Stimulated activated CD8-positive, alpha-beta memory T cell treated with anti-CD3 and anti-CD28 coated beads, Interleukin-15, amount 100 ng/mL, for 4 hours (primary cell): ENCODE measurements at places on chromosomes 4 and X.

GRCh38 chr4:156595041-156595440 lies 376.6 kb downstream of the PDGFC start:
- DNase-seq = no peak

GRCh38 chrX:7390441-7390840 lies 242.5 kb upstream of the PUDP start:
- no peak for DNase-seq

GRCh38 chr4:5654791-5655190 lies 53.6 kb downstream of the EVC2 start:
- no peak for DNase-seq

- DNase-seq = no peak
Measured at GRCh38 chrX:120697053-120697452, 67.2 kb upstream of the C1GALT1C1 start.

GRCh38 chr4:6541789-6542188 lies 33.2 kb upstream of the MAN2B2 start:
- no peak for DNase-seq

- no peak for DNase-seq
Measured at GRCh38 chr4:2438822-2439718, 20.3 kb downstream of the CFAP99 start.

- no peak for DNase-seq
Measured at GRCh38 chr4:165454426-165454825, 75.6 kb downstream of the CPE start.

DNA sequence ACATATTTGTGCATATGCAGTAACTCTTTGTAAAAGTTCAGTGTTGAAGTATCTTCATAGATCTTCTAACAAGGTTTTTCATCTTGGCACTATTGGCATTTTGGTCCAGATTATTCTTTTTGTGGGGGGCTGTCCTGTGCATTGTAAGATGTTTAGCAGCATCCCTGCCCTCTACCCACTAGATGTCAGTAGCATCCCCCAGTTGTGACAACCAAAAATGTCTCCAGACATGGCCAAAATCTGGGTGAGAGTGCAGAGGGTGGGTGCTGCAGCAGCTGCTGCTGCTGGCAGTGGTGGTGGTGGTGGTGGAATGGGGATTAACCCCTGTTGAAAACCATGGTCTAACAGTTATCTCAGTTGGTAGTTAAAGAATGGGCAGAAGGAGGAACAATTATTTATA lies 370.0 kb downstream of the GPAT3 start:
- no peak for DNase-seq

DNA sequence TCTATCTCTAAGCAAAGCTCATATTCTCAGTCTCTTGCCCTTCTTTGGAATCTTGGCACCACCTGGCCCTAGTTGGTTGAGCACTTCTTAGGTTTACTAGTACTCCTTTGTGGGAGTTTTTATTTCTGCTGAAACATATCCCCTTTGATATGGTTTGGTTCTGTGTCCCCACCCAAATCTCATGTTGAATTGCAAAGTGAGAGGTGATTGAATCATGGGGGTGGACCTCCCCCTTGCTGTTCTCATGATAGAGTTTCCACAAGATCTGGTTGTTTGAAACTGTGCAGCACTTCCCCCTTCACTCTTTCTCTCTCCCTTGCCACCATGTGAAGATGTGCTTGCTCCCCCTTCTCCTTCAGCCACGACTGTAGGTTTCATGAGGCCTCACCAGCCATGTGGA lies 22.2 kb upstream of the SYNPO2 start:
- DNase-seq = no peak

GRCh38 chrX:40887476-40887875 lies 152.1 kb upstream of the MED14 start:
- DNase-seq = no peak

GRCh38 chrX:17674601-17675000 lies 62.7 kb upstream of the SCML1 start:
- DNase-seq = no peak

DNA sequence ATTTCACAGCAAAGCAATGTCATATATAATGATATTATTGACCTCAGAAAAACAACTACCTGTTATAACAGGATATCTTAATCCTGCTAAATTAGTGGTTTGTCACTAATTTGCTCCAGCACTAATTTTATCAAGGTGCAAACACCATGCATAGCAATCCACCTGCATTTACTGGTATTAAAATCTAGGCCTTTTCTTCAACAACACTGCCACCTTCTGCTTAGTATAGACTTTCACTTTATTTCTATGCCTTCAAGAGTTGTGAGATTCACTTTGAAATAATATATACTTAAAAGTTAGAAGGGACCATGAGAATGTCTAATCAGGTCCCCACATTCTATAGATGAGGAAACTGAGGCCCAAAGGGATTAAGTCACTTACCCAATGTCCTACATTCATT lies 82.1 kb upstream of the IQCM start:
- no peak for DNase-seq

GRCh38 chr4:25771672-25772071 lies 91.1 kb downstream of the SEL1L3 start:
- no peak for DNase-seq

DNA sequence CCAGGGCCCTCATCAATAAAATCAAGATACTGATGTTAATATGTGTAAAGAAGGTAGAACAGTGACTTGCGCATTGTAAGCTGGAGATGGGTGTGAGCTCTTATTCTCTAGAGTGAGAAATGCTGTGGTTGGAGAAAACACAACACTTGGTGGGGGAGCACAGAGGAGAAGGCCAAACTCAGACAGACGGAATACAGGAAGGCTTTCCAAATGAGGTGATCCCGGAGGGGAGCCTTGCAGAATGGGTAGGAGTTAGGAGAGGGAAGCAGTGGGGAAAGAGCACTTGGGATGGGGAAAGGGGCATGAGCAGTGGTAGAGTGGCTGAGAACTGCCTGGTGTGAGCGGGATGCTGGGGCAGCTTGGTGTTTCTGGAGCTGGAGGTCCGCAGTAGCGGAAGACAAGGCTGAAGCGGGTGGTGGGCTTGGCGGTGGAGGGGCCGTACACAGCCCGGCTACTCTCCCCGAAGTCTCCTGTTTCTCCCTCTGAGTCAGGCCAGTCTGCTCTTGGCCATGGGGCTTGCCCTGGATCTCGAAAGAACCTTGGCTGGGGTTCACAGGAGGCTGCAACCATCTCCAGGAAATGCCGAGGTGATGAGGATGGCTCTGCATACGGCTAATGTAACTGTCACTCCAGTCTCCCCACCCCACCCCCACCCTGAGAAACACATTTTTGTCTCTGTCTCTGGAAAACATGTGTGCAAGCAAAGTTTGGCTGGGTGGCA lies 11.3 kb upstream of the PLAC1 start:
- DNase-seq = no peak

DNA sequence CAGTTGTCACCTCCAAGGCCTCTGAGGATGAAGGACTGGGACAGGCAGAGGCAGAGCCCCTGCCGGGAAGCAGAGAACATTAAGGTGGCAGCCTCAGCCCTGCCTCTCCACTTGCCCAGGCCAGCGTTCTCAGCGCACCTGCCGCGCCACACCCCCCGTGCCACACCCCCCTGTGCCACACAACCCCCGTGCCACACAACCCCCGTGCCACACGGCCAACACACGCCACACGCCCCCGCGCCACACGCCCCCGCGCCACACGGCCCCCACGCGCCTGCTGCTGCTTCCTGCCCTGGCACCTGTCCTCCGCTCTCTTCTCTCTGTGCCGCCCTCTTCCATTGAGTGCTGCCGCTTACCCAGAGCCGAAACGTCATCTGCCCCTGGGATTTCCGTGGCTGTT lies 58.0 kb upstream of the ZFP42 start:
- no peak for DNase-seq

DNA sequence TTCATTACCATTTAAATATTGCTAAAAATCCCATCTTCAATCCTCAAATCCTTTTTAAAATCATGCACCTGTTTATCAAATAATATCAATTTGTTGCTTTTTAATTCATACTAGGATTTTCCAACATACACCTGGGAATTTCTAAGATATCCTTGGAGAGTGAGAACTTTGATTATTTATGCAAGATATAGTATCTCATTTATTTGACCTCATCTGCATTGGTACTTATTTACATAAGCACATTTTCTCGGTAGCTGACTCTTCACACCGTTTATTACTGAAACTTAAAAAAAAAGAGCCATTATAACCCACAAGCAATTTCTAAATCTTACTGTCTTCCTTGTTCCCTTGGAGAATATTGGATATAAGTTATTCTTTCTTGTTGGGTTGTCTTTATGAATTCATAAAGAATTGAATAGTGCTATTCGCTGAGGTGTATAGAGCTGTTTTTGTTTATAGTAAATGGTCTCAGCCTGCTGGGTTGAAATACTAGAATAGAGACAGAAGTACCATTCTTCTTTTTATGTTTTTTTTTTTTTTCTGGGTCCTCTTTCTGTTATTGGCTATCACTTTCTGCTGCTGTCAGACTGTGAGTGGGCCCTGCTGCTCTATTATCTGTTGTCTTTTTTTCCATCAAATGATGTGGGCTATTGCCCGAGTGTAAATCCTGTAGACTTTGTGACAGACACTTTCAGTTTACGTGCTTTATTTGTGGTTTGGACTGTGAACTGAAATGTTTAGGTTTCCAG lies 2.9 kb downstream of the UGT8 start:
- no peak for DNase-seq

DNA sequence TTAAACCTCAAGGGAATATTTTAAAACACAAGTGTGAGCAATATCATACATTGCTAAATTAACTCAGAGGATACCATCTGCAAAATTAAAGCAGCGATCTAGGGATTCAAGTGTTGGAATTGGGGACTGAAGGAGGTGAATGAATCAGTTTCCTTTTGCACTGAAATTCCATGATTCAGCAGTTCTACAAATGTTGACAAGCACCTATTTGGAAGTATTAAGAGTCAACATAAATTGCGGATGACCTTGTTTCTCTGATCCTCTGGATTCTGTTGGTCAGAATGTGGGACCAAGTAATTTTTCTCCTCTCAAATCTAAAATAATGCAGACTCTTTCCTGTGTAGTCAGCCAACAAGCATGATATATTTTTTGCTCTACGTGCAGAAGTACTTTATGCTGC lies 78.8 kb downstream of the LDB2 start:
- DNase-seq = no peak
